ENCODE measurements at places on chromosomes 7 and 10.

DNA sequence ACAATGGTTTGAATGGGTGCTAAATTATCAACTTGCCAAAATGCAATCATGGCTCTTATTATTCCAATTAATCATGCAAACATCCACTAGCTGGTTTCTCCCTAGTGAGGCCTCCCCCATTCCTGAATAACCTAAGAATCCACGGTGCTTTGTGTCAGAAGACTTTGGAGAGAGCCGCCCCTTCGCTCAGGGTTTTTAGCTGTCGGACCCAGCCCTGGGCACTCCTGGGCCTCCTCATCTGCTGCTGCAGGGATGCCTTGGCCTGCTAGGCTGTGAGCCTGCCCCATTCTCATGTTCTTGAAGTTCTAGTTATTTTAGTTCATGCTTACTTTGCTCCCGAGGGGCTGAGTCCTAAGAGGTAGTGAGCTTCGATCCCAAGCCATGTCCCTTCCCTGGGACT is 34.1 kb upstream of the SFRP5 start:
- no peak for DNase-seq

GRCh38 chr7:23434147-23434917 is 36.0 kb downstream of the IGF2BP3 start:
- no peak for DNase-seq

- no peak for DNase-seq
Measured at GRCh38 chr10:31315453-31315852, 3.6 kb upstream of the ZEB1 start.

DNA sequence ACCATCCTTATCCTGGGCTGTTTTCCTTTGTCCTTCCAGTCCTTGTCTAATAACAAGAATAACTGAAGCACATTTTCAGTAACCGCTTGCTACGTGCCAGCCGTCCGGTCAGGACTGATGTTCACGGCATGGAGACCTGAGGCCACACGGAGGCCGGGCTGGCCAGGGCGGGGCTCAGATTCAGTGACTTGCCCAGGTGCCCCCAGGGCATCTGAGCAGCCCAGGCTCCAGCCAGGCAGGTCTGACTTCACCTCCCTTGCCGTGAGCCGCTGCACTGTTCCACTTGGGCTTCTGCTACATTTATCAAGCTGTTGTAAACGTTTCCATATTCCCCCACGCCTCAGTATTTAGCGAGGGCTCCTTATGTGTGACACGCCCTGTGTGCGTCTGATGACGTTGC is 43.6 kb upstream of the AP5Z1 start:
- no peak for DNase-seq

DNA sequence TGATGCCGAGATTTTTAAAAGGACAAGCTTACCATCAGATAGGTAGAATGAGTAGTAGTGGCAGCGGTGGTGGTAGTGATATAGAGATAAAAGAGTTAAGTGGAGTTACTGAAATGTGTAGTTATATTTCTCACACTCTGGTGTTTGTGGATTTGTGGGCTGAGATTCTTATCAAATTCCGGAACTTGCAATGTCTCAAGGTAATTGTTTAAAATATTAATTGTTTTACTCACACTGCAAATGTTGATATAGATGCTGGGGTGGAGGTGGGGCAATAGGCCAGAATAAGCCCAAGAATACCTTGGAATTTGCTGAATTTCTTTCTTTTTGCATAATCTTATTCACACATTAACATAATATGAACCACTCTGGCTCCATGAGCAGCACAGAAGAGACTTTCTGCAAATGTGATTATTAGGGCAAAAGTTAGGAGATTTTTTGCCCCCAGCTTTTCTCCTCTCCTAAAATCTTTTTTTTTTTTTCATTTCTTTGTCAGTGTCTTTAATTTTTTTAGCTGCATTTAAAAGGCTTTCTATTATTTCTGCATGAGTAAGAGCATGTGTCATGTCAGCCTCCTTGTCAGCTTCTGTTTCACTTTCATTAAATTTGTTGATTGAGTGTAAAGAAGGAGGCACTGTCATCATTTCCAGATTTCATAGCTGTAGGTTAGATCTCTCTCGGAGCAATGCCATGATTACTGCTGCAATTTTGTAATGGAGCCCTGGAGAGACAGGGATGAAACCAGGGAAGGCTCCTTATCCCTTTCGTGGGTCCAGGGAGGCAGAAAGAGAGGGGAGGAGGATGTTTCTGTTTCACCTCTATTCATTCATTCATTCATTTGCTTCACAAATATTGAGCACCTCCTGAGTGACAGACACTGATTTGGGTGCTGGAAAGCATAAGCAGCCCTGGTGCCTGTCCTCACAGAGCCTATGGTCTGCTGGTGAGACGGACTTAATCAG is 13.1 kb upstream of the SGMS1 start:
- no peak for DNase-seq
